ENCODE measurements at places on chromosomes 1 and 21.

- peak; percentile 70 for DNase-seq
Observed at GRCh38 chr1:175978926-175979325, 228.2 kb downstream of the COP1 start.

- DNase-seq: no peak
Observed at GRCh38 chr1:35881850-35882273, 1.1 kb upstream of the AGO1 start.

DNA sequence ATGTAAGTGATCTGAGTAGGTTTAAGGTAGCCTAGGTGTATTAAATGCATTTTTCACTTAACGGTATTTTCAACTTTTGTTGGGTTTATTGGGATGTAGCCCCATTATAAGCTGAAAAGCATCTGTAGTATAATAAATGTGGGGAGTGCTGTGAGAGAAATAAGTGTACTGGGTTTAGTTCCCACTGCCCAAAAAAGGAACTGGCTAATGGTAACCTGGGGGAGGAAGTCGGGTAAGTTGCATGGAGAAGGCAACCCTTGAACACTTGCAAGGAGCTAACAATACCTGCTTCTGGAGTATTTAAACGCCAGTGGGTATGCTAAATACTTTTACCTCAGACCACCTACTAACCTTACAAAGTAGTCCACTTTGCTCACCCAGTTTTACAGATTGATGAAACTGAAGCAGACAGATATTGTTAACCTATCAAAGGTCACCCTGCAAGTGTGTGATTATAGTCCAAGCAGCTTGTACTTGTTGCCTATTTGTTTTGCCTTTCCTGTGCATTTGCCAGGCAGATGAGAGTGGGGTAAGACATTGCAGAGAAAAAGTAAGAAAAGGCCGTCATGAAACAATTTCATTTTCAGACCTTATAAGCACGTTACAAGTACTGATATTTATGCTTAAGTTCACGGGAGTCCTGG, 7.6 kb upstream of the SHISA4 start:
- no peak for DNase-seq

GRCh38 chr1:108715932-108716331, 3.2 kb downstream of the FNDC7 start:
- no peak for DNase-seq

DNA sequence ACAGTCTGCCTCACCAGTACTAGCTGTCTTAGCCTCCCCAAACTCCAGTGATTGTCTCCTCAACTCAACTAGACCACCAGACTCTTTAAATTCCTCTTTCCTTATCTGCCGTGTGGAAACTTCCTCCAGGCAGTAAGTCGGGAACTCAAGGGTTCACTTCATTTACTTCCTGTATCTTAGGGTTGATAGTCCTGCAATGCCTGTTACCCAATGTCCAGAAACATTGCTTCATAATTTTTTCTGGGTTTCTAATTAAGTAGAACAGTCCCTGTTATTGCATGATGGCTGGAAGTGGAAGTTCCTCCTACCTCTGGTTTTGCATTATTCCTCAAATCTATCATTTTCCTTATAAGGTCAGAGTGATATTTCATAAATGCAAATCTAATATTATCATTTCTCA, 60.8 kb upstream of the RNF11 start:
- DNase-seq: peak; percentile 25

Data from cardiac fibroblast (primary cell).